IMR-90 (cell line): ENCODE measurements at places on chromosomes 7 and 10. TPM values are rescaled to one million over a fixed set of nuclear protein-coding genes. Genes with fewer than 3 reads are reported as not detected.

The NUTM2D gene
- total RNA-seq: 0.54 and 0.56 TPM in 2 replicates

The ACSM6 gene
- not detected in 2 replicates for total RNA-seq

The SPDYE1 gene
- total RNA-seq: not detected in 2 replicates

The PCLO gene
- total RNA-seq: under 0.01 TPM in 2 replicates

The SPAG6 gene
- not detected in 2 replicates for total RNA-seq

The RGR gene
- total RNA-seq: not detected in 2 replicates

GRCh38 chr7:142468871-142469665 is 211.2 kb upstream of the PRSS58 start:
- no peak overlapping the region for H3K27ac ChIP-seq
- peaks cover 2% of the 10 kb centered on the region; the same call in 1 of the 2 replicates for H3K4me1 ChIP-seq
- H3K36me3 ChIP-seq: no peaks in the 10 kb centered on the region
- DNase-seq: no peak
- no peaks in the 10 kb centered on the region for H3K27me3 ChIP-seq

GRCh38 chr7:101598422-101598985 is 30.6 kb downstream of the MYL10 start:
- H3K27ac ChIP-seq: no peak overlapping the region
- peaks cover 22% of the 10 kb centered on the region for H3K27me3 ChIP-seq
- no peak overlapping the region for H3K4me3 ChIP-seq
- no peaks in the 10 kb centered on the region for H3K4me1 ChIP-seq

- peak; percentile 40 for DNase-seq
- no peaks in the 10 kb centered on the region for H3K36me3 ChIP-seq
- no peaks in the 10 kb centered on the region; the same call in 1 of the 2 replicates for H3K4me1 ChIP-seq
- H3K27ac ChIP-seq: no peak overlapping the region
Observed at GRCh38 chr7:152459724-152460251, 24.0 kb upstream of the KMT2C start.

DNA sequence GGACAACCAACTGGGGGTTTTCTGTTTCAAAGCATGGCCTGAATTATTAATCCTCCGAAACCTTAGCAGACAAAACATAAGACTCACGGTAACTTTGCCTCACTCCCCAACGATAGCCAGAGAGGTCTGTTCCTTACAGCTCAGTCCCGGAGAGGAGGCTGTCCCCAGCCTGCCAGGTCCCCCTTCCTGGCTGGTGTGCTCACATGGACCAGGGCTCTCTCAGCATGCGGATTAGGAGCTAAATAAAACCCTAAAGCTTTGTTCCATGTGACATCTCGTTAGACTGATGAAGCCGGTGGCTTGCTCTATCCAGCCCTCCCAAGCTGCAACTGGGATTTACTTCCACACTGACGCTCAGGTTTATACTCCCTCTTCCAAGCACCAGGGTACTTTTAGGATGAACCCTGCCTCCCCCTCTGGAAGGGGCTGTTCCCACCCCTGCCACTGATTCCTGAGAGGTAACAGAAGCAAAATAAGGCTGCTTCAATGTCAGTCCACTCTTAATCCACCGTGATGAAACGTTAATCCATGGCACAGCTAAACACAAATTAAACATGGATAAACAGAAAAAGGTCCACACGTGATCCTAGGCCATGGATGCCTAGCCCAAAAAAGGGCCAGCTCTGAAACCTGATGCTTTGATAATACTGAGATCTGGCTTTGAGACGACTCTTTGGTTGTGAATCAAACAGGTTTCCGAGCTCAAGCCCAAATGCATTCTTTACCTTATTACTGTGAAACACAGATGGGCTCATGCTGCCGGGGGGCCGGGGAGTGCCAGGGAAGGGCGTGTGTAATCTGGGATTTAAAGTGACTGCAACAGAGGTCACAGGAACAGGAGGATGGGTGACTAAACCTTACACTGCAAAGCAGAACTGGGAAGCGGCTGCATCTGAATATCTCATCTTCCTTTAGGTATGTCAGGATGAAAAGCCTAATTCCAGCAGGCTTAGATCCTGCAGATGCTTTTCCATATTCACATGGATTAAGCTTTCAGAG is 86.2 kb downstream of the ZRANB1 start:
- H3K4me3 ChIP-seq: no peak overlapping the region
- no peaks in the 10 kb centered on the region for H3K27me3 ChIP-seq
- peaks cover 16% of the 10 kb centered on the region; the same call in 1 of the 2 replicates for H3K36me3 ChIP-seq
- peaks cover 26% of the 10 kb centered on the region for H3K4me1 ChIP-seq
- DNase-seq: peak; percentile 29

DNA sequence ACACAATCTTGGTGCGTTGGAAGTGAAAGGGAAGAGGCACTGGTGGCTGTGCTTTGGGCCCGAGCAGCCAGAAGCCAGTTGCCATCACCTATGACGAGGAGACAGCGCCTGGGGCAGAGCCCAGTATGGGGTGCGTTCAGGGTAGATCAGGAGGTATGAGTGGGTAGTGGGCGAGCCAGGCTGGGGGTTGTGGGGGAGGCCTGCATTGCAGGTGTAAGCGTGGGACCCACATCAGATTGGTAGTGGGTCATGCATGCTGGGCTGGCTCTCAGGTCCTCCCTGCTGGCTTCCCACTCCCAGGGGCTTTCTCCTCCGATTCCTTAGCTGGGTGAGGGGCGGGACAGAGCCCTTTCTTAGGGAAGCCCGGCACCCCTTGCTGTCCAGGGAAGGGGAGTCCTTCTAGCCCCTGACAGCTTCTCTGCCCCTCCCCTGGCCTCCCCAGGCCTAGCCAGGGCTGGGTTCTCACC is 445 bp upstream of the PVRIG start:
- no peak overlapping the region for H3K4me3 ChIP-seq
- no peak overlapping the region for H3K27ac ChIP-seq
- H3K4me1 ChIP-seq: no peaks in the 10 kb centered on the region
- no peaks in the 10 kb centered on the region for H3K27me3 ChIP-seq

DNA sequence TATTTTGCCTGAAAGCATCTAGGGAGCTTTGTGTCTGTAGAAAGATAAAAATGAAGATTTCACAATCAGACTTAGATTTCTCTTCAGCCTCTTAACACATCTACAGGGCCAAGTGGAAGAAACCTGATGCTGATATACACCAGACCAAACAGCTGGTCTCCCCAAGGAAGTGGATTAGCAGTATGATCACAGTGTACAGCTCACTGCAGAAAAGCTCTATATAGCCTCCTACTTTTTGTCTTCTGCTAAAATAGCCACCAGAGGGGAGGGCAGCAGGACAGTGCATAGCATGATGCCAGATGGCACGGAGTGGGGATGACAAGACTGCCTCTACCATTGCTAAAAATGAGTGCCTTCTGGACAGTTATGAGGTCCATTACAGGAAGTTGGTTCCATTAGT is 16.0 kb downstream of the FAM13C start:
- H3K4me1 ChIP-seq: peaks cover 2% of the 10 kb centered on the region
- H3K27me3 ChIP-seq: no peaks in the 10 kb centered on the region
- H3K4me3 ChIP-seq: no peak overlapping the region

DNA sequence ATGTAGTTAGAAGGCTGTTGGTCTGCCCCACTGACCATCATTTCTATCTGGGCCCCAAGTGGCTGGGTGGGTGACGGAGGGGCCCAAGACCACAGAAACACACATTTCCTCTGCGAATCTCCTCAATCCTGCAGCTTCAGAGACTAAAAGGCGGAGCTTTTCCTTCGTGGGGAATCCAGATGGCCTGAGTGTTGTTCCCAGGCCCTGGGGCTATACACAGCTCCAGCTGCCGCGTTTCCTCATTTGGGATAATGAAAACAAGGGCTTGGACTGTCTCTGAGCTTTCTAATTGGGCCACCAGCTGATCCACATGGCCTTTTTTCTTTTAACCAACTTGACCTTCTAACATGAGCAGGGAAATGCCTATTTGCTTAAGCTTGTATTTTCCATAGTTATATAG is 339.9 kb downstream of the CXCL12 start:
- H3K27me3 ChIP-seq: peaks cover 10% of the 10 kb centered on the region; the same call in 1 of the 2 replicates
- peaks cover 7% of the 10 kb centered on the region for H3K4me1 ChIP-seq
- H3K36me3 ChIP-seq: no peaks in the 10 kb centered on the region
- no peak overlapping the region for H3K27ac ChIP-seq

DNA sequence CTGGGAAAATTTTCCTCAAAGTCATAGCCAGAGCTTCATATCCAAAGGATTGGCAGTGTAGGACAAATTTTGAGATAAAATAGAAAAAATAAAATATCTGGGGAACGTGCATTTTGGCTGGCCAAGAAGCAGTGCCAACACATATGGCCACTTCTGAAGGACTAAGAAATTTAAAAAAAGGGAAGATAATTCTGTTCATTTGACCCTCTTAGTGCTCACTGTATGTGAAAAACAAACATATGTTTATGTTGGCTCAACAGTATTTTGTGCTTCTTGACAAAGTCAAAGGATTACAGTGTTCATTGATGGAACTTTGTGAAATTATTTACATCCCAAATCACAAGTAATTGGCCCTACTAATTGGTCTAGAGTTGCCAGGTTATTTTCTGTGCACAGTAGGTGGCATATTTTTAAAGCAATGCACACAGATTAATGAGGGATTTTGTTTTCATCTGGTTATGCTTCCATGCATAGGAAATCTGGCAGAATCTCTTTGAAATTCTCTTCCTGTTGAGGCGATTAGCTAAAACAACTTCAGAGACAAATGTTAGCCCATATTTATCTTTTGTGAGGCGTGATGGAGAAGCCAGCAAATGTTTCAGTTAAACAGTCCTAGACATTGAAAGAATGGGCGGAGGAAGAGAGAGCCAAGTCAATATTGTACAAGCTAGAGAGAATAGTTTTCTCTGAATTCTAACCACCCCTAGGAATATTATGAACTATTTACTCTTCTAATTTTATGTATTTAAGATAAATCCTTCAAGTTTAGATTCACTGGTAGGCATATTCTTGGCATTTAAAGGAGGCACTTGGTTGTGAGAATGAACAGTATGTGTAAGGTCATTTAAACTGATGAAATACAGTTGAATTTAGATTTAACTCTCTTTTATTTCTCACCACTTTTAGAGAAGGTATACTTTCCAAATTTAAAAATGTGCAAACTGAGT is 237.7 kb upstream of the MBL2 start:
- no peaks in the 10 kb centered on the region for H3K36me3 ChIP-seq
- no peaks in the 10 kb centered on the region for H3K27me3 ChIP-seq
- no peak overlapping the region for H3K27ac ChIP-seq
- no peak for DNase-seq

DNA sequence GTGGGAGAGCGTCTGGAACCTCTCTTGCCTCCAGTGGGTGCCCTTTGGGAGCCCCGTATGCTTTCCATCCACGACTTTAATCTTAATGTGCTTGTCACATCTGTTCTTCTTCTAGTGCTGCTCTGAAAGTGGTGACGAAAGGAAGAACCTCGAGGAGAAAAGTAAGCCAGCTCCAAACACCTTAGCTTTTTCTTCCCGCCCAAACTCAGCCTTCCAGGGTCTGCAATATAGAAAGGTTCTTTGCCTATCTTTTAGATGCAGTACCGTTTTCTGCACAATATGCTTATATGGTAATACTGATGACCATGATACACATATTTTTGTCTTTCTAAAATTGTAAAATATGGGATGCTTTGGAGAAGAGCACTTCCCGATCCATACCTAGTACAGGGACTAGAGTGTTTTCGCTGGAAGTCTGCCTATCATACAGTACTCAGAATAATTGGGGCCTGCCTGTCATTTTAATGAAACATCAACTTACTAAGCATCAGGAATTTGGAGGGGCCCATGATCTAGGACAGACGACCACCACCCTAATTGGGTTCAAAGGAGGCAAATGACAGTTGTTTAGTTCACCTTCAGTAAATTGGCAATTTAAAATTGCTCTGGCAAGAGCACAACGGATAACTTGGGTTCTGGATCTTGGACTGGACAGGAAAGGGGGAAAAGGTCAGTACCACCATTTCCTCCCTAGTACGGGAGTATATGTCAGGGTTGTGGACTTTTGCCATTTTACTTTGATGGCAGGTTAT is 884 bp downstream of the RINT1 start:
- H3K36me3 ChIP-seq: peaks cover 7% of the 10 kb centered on the region
- H3K4me3 ChIP-seq: peak overlapping the region; percentile 95
- peak overlapping the region; percentile 94 for H3K27ac ChIP-seq
- peaks cover 2% of the 10 kb centered on the region; the same call in 1 of the 2 replicates for H3K4me1 ChIP-seq
- DNase-seq: no peak

DNA sequence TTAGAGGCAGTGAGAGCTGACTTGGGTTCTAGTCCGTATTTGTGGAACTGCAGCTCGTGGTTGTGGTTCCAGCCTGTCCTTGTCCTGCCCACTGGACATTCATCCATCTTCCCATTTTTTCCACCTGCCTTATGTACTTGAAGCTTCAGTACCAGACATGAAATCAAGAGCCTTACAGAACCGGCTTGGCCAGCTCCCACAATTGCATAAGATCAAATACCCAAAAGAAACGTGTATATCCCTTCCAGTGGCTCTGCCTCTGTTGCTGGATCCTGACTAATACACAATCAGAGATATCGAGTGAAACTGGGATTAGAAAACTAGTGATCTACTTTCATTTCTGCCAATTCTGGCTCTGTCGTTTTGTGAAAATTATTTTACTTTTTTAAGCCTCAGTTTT is 23.8 kb upstream of the LIPA start:
- no peak overlapping the region for H3K27ac ChIP-seq
- peaks cover 13% of the 10 kb centered on the region for H3K4me1 ChIP-seq
- no peak overlapping the region for H3K4me3 ChIP-seq
- no peaks in the 10 kb centered on the region for H3K36me3 ChIP-seq
- H3K27me3 ChIP-seq: no peaks in the 10 kb centered on the region
- no peak for DNase-seq

DNA sequence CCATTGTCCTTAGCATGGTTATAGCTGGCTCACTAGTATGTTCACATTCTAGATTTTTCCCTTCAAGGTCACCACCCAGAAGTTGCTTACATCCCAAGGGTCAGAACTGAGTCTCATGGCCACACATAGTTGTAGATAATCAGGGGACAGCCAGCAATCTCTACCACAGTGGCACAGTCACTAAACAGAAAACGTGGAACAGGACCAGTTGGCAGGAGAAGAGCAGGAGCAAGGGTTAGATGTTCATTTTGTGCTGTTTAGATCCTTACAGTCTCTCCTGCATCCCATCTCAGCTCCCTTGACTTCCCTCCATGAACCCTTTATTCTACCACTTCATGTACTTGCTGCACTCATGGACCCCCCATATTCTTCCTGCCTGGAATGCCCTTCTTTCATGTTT is 73.9 kb downstream of the LRMDA start:
- H3K4me3 ChIP-seq: no peak overlapping the region
- no peaks in the 10 kb centered on the region for H3K36me3 ChIP-seq
- H3K27me3 ChIP-seq: peaks cover 4% of the 10 kb centered on the region; the same call in 1 of the 2 replicates
- H3K27ac ChIP-seq: no peak overlapping the region

- no peak overlapping the region for H3K4me3 ChIP-seq
- no peaks in the 10 kb centered on the region for H3K36me3 ChIP-seq
- no peaks in the 10 kb centered on the region for H3K27me3 ChIP-seq
- peaks cover 8% of the 10 kb centered on the region for H3K4me1 ChIP-seq
- H3K27ac ChIP-seq: no peak overlapping the region
- peak; percentile 67 for DNase-seq
Observed at GRCh38 chr7:41107330-41107937, 595.5 kb downstream of the INHBA start.

- no peaks in the 10 kb centered on the region for H3K27me3 ChIP-seq
- no peak for DNase-seq
- H3K36me3 ChIP-seq: no peaks in the 10 kb centered on the region
Observed at GRCh38 chr7:157436763-157437480, 100.1 kb downstream of the DNAJB6 start.

GRCh38 chr7:108078211-108078673 is 51.9 kb downstream of the LAMB4 start:
- H3K36me3 ChIP-seq: no peaks in the 10 kb centered on the region
- no peaks in the 10 kb centered on the region for H3K27me3 ChIP-seq
- DNase-seq: peak; percentile 34
- no peak overlapping the region for H3K4me3 ChIP-seq
